ENCODE measurements at places on chromosomes 1 and 21.

DNA sequence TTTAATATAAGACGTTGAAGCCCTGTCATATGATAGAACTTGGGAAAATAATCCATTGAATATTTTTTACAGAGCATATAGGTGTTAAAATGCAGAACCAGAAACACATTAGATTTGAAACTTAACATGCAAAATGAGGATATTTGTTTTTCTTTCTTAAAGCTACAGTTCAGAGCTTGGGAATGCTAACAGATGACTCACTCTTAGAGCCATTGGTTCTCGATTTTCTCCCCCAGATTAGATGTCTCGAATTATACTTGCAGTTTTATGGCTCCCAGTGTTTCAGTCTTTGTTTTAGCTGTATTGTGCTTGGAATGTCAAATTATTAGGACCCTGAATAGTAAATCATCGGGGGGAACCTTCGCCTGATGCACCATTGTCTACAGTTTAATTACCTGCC, 575.7 kb upstream of the ZP4 start:
- DNase-seq = no peak

DNA sequence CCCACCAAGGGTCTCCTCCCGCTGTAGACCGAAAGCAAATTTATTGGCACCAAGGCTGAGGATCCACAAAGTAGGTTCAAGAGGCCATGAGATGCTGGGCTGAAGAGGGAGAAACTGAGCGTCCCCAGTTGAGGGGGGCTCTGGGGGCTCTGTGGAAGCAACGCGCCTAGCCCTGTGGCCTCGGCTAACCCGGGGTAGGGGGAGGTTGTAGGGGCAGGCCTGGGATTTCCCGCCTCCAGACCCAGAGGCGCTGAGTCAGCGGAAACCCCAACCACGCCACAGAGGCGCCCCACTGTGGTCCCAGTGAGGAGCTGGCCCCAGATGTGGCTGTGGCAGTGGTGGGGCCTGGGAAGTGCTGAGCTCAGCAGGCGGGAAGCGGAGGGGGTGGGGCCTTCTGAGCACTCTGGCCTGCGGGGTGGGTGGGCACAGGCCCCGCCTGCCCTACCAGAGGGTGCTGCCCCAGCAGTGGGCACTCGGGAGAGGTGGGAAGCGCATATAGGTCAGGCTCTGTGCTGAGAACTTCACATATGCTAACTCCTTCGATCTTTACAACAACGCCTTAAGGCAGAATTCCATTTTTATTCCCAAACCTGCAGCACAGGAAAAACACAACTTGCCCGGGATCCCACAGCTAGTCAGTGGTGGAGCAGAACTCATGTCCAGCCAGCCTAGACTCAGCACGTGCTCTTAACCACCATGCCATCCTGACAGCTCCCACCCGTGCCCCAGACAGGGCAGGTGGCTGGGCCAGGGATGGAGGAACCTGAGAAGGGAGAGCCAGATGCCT, 1.5 kb upstream of the COL16A1 start:
- no peak for DNase-seq

DNA sequence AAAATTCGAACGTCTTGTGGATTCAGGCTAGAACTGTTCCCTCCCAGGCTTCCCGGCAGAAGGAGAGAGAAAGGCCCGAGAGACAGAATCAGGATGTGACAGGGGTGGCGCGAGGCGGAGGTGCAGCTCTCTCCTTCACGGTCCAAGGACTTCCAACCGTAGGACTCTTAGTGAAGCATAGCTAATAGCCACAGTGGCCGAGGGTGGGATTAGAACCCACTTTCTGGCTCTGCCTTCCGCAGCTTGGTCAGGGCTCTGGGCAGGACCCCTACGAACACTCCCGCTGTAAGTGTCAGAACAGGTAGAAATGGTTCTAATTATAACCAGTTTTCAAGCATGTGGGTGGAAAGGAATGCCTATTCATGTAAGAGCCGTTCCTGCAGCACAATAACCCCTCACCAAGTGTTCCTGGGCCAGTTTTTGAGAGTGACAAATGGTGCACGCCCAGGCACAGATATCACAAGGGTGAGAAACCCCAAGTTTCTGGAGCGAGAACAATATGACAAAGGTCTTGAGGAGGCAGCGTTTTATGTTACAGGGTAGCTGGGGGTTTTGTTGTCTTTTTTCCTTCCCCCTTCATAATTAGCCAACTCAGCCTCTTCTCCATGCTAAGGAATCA, 86.4 kb downstream of the SYF2 start:
- DNase-seq = no peak

DNA sequence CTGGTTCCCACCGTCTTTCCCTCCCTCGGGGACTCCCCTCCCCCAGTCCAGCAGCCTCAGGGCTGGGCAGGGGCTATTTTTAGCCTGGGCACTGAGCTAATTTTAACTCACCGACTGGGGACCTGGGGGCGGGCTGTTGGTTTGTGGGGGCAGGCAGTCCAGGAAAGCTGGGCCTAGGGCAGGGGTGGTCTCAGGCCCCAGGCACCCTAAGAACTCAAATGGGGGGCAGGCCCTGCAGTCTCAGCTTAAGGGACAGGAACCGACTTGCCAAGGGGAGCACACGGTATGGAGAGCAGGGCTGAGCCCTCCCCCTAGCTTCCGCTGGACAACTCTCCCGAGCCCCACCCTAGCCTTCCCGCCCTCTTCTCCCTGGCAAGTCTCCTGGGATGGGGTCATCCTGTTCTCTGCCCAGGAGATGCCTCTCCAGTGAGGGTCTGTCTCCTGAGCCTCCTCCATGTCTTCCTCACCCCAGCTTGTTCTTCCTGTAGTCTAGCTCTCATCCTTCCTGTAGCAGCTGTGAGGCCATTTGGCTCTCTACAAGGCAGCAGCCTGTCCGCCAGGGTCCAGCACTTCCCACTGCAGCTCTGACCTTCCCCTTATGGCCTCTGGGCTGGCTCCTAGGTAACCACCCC, 10.1 kb downstream of the MEF2D start:
- no peak for DNase-seq

DNA sequence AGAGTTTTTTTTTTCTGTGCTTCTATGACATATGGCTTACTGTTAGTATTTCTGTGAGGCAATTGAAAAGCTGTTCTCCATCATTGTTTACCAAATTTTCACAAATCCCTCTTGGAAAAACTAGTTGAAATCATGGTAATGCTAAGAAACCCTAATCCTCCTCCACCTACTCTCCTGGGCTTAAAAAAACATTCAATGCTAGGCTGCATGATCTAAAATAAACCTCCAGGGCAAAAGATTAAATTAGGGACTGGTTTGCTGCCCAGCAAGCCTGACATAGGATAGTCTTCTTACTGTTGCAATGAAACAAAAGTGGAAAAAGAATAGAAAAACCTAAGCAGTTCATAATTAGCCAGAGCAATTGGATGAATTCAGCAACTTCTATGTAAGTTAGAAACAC, 16.1 kb downstream of the C1orf52 start:
- DNase-seq = no peak

- no peak for DNase-seq
Measured at GRCh38 chr1:71561206-71561605, 480.4 kb upstream of the ZRANB2 start.

GRCh38 chr1:208314431-208314830, 70.2 kb upstream of the PLXNA2 start:
- no peak for DNase-seq

GRCh38 chr1:16905110-16905867, 9.5 kb downstream of the RNU1-2 start:
- no peak for DNase-seq

- no peak for DNase-seq
Measured at GRCh38 chr1:227914801-227915563, 32.8 kb downstream of the WNT9A start.

- DNase-seq = no peak
Measured at GRCh38 chr1:161706482-161707347, at the start of gene FCRLA. Gene FCRLA, plus strand, starts transcription at chr1:161707229. Its CDS starts 36 bp downstream, at chr1:161707265.

GRCh38 chr21:42463861-42464515, 32.0 kb downstream of the RSPH1 start:
- DNase-seq = peak; percentile 69

DNA sequence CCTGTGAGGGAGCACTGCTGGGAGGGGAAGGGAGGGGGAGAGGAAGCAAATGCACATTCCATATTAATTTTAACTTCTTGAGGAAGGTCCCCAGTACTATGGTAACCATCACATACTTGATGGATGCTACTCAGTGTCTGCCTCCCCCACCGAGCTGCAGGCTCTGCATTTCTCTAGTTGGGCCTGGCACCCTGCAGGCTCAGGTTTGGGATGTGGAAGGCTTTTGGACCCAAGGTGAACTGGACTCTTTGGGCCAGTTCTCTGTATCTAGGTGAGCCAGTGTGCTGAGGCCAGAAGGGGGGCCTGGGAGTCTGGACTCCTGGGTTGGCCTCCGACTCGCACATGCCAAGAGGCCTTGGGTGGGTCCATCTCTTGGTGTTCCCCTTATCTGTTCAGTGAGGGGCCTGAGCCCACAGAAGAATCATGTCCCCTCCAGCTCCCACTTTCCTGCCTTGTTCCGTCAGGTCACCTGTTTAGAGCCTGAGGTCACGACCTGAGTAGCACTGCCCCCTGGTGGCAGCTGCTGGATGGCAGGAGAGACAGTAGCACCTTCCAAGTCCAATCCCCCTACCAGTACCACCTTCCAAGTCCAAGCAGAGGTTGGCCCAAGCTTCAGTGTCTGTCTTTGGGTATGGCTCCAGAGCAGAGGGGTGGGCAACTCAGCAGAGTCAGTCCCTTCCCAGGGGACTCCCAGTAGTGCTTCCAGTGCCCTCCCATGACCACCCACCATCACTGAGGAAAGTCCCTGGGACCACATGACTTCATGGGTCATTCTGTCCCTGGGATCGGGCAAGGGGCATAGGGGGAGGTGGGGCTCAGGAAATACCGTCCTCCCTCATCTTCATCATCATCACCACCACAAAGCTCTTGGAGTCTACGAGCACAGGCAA, 241.8 kb downstream of the TRABD2B start:
- DNase-seq = no peak

DNA sequence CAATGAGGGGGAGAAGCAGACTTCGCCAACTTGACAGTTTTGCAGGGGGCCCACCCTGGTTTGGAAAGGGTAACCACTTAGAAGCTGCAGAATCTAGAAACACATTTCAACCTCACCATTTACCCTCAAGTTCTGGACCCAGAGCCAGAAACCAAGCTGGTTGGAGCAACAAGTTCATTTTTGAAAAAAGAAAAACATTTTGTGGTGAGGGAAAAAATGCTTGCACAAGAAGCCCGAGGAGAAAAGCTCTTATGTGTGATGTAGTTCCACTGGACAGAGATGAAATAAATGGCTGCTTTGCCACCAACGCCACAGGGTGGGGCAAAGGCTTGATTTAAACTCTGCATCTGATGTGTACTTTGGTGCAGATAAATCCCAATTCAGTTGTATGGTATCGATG, 10.6 kb upstream of the NGF start:
- DNase-seq = no peak

DNA sequence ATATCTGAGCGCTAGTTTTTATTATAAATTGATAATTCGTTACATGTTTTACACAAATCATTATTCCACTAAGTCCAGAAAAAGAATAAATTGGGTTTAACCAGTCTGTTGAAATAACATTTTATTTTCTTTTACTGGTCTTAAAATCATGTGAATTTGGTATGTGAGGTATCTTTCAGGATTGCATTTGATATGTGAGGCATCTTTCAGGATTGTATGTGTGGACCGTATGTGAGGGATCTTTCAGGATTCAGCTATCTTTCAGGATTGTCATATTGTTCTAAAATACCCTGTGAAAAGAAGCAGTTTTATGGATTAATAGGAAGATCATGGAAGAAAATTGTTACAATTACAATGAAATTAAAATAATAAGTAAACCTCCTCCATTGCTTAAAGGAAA, 42.9 kb downstream of the USP25 start:
- no peak for DNase-seq

- no peak for DNase-seq
Measured at GRCh38 chr1:112318698-112319370, 77.2 kb upstream of the CTTNBP2NL start.

- no peak for DNase-seq
Measured at GRCh38 chr1:30822006-30822405, 64.4 kb upstream of the LAPTM5 start.

Data from dermis microvascular lymphatic vessel endothelial cell (primary cell).